ENCODE measurements at places on chromosomes 5 and 9.

DNA sequence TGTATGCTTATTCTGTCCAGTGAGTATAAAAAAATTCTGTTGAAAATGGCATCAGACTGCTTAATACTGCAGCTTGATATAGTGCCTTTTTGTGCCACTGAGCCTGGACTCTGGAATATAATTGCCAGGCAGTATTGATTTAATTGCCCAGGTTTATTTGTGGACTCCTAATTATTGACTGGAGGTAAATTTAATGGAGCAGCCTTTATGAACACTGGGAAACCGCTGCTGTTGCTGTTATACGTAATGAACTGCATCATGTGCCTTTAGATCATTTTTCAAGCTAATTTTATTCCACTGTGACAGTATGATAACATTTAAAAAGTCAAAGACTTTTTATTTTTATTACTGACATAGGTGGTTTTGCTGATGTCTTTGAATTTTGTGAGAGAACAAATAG is 90.2 kb upstream of the SH3GL2 start:
- no peak for DNase-seq

DNA sequence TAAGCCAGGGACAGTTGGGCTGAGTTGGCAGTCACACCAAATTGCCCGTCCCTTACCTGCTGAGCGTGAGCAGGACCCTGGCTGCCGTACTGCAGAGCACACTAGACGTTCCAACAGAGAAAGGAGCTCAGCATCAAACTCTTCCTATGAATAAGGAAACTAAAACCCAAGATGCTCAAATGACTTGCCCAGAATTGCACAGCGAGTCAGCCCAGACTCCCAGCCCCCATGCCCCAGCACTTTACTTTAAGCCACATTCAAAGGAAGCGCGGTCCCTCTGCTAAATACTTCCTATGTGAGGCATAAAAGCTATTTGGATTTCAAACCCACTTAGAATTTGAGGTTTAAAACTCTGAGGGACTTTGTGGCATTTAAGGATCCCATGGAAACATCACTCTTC is 23.9 kb downstream of the PAX5 start:
- DNase-seq: no peak

GRCh38 chr5:113276001-113276400 is 158.8 kb downstream of the TSSK1B start:
- no peak for DNase-seq

- DNase-seq: no peak
Observed at GRCh38 chr5:148989567-148989966, 73.3 kb downstream of the SH3TC2 start.

- no peak for DNase-seq
Observed at GRCh38 chr5:53397845-53398244, 82.6 kb upstream of the FST start.

DNA sequence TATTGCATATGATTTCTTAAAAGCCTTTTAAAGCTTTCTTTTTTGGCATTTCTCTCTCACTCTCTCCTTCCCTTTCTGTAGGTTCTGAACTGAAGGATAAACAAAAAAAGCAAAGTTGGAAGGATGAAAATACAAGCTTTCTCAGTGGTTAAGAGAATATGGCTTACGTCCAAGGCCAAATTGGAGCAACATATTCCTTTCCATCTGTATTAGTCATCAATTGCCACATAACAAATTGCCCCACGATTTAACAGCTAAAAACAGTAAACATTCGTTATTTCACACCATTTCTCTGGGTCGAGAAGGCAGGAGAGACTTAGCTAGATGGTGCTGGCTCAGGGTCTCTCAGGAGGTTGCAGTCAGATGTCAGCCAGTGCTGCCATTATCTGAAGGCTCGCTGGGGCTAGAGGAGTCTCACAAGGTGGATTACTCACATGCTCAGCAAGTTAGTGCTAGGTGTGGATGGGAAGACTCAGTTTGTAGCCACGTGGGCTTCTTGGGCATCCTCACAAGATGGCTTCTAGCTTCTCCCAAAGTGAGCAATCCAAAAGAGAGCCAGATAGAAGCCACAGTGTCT is 2.0 kb upstream of the ROR2 start:
- DNase-seq: no peak

- no peak for DNase-seq
Observed at GRCh38 chr5:29114331-29114768, 2076.0 kb upstream of the CDH9 start.

- DNase-seq: no peak
Observed at GRCh38 chr5:125655156-125655555, 768.1 kb upstream of the GRAMD2B start.

DNA sequence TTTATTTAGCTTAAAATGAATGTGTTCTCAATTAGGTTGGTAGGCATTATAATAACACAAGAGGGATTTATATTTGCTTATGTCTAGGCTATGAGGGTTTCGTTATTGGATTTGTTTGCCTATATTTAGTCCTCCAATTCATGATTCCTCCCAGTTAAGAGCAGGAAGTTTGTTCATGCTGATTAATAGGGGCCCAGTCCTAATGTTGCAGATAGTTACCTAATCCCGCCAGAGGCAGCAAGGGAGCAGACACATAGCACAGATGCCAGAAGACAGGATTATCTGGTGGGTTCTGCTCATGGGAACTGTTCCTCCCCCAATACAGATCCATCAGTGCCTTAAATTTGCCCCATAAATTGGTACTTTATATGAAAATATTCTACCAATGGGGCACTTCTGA is 100.8 kb upstream of the TLE4 start:
- no peak for DNase-seq

GRCh38 chr5:108617467-108618435 is 129.9 kb upstream of the FER start:
- no peak for DNase-seq

GRCh38 chr5:58151414-58151813 is 308.5 kb downstream of the PLK2 start:
- no peak for DNase-seq

DNA sequence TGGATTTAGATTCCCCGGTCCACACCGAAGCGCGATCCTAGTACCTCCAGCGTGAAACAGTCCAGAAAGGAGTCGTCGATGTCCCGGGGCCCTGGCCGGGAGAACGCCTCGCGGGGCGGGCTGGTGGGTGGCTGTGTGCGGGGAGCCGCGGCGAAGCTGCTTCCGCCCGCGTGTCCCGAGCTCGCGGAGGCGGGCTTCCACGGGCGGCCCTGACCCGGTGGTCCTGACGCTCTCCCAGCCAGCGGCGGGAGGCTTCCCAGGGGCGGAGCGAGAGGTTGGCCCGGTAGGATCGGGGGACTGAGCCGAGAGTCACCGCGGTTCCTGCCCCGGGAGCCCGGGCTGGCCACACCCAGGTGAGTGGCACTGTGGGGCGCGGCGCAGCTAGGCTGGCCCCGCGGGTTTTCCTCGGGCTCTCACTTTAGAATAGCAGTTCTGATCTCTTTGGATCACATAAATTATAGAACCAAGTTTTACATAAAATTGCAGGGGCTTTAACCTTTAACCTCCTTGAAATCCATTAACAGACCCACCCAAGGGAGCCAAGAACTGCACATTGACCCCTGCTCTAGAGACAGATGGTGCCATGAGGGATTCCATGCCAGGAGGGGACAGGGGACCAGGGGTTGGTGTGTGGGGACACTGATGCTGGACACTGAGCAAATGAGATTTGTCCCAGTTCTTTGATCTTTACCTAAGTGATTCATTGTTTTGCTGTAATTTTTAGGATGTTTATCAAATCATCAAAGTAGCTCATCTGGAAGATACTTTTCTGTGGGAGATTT is 29.2 kb upstream of the IL31RA start:
- no peak for DNase-seq

DNA sequence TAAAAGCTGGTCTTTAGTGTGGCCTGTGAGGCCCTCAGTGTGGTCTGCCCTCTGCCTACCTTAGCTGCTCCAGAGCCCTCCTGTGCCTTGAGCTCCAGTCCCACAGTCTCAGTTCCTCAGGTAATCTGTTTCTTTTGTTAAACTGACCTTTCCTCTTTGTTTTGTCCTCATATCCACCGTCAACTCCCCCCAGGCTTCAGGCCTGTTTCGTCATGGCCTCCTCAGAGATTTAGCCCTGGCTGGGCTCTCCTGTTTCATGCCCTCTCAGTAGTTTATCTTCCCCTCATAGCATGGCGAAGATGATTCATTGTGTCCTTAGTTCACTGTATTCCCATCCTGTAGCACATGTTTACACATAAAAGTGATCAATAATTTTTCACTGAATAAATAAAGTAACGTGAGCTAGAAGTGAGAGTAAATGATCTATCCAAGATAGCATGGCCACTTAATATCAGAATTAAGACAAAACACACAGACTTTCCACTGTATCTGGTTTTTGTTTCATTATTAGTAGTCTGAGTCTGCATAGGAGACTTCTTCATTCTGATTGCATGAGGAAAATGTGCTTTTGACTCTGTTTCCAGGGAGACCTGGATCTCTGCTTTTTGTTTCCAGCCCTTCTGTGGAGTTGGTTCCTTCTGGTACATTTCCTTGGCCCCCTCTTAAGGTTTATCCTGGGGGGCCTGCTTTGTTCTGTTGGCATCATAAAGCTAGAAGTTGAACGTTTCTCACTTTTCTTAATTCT is 70.5 kb downstream of the SNX24 start:
- DNase-seq: no peak

GRCh38 chr9:98558575-98558974 is 150.2 kb downstream of the GABBR2 start:
- DNase-seq: no peak

- no peak for DNase-seq
Observed at GRCh38 chr9:36987891-36988290, 46.2 kb downstream of the PAX5 start.

- DNase-seq: no peak
Observed at GRCh38 chr5:55136521-55136920, 23.4 kb upstream of the GPX8 start.

- DNase-seq: no peak
Observed at GRCh38 chr9:77731008-77731698, 83.0 kb upstream of the GNA14 start.

GRCh38 chr5:147098233-147098790 is 136.5 kb upstream of the STK32A start:
- no peak for DNase-seq

- DNase-seq: no peak
Observed at GRCh38 chr5:39205550-39205949, 13.8 kb downstream of the FYB1 start.

Data from CD4-positive, alpha-beta T cell treated with Interleukin-21 for 1 hour (primary cell).